Cerebellar nuclear complex (tissue), 1 donor: ENCODE measurements at places on chromosomes 6 and 20.
A peak's percentile ranks its signal among the peaks of the same experiment; 100 is the strongest.

GRCh38 chr6:43702534-43703440 lies 15.2 kb upstream of the MRPS18A start:
- no peak for DNase-seq

DNA sequence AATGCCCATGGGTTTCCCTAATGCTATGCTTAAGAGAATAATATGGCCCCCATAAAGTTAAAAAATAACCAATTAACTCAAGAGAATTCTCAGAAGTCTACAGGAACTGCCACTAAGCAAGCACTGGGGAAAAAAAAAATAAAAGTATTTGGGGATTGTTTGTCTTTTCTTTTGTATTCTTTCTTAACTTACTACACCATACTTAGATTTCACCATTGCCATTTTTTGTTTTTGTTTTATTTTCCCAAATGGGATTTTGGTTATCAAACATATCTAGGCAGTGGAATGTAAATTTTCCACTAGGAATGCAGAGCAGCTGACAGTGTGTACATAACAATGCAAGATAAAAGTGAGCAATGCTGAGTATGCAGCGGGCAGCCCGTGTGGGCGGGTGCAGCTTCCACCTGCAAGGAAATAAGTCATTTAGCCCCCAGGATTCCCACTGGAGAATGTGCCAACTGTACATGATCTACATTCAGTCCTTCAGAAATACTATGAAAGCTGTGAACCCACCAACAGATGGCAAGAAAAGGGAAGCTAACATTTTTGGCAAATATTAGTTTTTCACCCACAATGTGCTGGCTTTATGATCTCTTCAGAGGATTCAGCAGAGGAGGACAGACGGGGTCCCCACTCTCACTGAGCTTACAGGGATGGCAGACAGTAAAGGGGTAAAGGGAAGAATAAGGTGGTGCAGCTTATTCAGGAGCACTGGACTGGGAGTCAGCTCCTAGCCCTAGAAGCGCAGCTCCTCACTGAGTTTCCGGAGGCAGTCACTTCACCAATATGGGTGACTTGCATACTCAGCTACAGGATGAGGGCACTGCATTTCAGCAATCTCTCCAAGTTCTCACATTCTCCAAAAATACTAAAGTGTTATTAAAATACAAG lies 44.4 kb downstream of the DCDC2 start:
- DNase-seq = no peak

GRCh38 chr20:19693508-19693907 lies 64.5 kb upstream of the RIN2 start:
- no peak for DNase-seq

DNA sequence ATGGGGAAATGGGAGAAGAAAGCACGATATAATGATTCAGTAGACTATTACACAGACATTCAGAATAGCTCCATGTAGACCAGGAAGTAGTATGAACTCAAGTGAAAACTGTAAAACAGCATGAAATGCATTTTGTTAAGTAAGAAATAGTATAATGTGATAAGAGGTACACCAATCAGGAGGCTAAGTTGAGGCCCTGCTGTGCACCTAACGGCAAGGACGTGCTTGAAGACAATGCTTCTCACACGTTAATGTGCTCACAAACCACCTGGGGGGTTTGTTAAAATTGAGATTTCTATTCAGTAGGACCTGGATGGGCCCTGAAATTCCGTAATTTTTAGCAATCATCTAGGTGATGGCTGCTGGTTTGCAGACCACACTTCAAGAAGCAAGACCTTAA lies 178.9 kb upstream of the SULF2 start:
- DNase-seq = no peak

DNA sequence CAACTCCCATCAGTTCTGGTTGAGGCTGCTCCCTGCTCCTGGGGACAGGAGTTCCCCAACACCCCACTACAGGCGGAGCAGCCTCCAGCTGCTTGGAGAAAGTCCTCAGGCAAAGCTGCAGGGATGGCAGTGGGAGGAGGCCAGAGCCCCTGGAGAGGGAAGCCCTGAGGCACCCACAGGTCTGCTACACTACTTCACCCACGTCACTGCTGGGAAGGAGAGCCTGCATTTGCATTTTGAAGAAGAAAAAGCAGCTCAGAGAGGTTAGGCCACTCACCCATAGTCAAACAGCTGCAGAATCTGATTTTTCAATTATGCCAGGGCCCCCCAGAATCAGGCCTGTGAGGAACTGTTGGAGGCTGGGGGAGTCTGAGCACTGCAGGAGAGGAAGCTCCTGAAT lies 17.2 kb downstream of the BFSP1 start:
- no peak for DNase-seq

DNA sequence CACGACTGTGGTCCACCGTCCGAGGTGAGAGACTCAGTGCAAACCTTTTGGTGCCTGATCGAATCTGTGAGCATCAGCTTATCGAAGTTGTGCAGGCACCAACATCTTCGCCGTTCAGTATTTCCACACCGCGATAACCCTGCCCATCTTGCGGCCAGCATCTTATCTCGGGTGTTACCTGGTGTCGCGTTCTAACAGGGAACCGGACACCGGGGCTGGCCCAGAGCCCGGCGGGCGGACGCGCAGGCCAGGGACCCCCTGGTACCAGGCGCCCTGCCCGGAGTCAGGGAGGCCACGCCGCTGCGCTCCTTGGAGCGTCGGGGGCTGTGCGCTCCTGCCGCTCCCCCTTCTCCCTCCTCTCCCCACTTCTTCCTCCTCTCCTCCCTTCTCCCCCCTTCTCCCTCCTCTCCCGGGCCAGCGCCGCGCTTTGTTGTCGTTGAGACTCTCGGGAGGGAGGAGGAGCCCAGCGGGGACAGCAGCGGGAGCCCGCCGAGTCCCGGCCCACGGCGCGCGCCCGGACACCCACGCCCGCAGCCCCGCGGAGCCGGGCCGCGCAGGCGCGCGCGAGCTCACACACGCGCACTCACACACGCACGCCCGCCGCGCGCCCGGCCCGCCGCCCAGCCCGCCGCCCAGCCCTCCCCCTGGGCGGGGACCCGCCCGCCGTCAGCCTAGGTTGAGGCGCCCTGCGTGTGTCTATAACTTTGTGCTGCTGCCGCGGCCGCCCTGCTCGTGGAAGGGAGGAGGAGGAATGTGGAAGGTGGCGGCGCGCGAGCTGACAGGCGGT lies 1.4 kb upstream of the FOXO3 start:
- peak; percentile 76 for DNase-seq
